Activated CD4-positive, alpha-beta T cell treated with anti-CD3 and anti-CD28 coated beads for 24 hours (primary cell): ENCODE measurements at places on chromosomes 11 and 22.

- no peak for DNase-seq
These were observed 232.7 kb upstream of the B3GAT1 start for GRCh38 chr11:134644476-134645456.

- DNase-seq: no peak
These were observed 682.6 kb downstream of the KCNA4 start for GRCh38 chr11:29333993-29334775.

- no peak for DNase-seq
These were observed 44.9 kb downstream of the SCUBE1 start for GRCh38 chr22:43298062-43298801.

DNA sequence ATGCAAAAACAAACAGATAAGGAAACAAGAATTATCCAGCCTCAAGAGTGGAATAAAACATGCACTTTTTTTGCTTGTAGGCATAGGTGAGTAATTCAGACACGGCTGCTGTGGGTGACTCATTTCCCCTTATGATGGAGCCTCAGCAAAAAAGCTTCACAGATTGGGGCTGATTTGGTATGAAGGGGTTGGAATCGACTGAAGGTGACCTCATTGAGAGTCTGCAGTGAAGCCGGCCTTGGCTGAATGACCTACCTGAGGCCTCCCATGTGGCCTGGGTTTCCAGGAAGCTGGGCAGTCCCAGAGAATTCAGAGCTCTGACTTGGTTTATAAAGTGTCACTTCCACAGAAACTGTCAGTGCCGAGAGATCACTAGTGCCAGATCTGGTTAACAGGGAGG lies 34.2 kb upstream of the VPREB1 start:
- DNase-seq: peak; percentile 46

DNA sequence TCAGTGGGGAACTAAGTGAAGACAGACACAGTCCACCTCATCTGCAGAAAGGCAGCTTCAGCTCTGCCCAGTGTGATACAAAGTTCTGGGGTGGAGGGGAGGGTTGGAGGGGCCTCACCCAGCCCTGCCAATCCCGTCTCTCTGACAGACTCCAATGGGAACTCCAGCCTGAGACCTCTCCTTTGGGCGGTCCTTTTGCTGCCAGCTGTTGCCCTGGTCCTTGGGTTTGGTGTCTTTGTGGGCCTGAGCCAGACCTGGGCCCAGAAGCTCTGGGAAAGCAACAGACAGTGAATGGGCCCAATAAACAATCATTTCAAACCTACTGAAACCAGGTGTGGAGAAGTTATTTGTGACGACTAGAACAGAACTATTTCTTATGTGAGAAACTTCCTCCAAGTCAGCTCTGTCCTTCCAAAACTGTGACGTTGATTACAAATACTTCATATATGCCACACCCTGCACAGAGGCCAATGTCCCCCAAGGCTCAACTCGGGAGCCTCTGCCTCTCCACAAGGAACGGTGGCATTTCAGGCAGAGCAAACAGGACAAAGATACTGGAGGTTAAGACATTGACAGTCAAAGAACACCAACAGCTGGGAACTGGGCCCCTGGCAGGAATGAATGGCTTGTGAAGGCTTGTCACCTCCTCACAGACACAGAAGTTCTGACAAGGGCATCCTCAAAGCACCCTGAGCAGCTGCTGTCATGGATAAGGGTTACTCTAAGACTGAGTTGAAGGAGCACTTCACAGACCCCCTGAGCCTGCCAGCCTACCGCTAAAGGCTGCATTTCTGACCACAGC lies 8.2 kb downstream of the ZP1 start:
- no peak for DNase-seq

- DNase-seq: no peak
These were observed 3.6 kb upstream of the UBXN1 start for GRCh38 chr11:62682518-62682917.

DNA sequence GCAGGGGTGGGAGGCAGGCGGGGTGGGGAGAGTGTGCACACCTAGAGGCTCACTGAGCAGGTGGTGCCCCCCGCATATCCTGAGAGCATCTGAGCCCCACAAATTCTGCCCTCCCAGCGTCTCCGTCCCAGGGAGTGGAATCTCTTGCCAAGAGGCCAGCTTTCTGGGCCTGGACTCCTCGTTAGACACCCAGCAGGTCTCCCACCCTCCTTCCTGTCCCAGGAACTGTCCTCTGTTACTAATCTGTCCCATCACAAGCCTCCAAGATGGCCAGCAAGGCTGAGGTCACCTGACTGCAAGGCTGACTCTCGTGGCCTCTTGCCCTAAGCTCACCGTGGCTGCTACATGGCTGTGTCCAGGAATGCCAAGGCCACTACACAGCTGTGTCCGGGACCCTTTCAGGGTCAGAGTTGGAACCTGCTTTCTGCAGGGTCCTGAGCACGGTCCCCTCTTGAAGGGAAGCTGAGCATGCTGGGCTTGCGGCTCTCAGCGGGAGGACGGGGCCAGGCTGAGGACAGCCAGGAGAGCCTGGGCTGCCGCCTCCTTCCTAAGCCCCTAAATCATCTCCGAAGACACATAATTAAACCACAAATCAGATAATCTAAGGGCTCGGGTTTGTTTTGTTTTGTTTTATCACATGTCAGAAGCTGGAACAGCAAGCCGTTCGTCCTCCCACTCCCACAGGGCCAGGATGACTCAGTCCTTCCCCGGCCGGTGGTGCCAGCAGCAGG lies 1327.3 kb downstream of the TBC1D22A start:
- no peak for DNase-seq

- no peak for DNase-seq
These were observed 35.1 kb downstream of the RPL3 start for GRCh38 chr22:39284142-39284980.

GRCh38 chr11:2700415-2701211 lies 819 bp upstream of the KCNQ1OT1 start:
- no peak for DNase-seq

DNA sequence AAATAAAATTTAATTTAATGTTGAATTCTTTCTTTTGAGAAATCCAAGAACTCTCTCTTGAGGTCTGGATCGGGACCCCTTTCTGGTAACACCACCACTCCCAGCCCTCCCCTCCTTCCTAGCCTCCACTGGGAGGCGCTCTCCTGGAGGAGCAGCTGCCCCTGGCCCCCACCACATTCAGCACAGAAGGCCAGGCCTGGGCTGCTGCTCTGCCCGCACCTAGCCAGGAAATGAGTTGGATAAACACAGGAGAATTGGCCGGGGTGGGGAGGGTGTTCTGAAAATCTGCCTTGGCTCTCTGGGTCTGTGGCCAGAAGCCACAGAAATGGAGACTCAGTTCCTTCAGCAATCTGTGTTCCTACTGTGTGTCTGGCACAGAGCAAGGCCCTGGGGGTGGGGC lies 31.2 kb downstream of the C22orf42 start:
- DNase-seq: no peak

GRCh38 chr11:20438637-20439036 lies 51.1 kb downstream of the PRMT3 start:
- no peak for DNase-seq

DNA sequence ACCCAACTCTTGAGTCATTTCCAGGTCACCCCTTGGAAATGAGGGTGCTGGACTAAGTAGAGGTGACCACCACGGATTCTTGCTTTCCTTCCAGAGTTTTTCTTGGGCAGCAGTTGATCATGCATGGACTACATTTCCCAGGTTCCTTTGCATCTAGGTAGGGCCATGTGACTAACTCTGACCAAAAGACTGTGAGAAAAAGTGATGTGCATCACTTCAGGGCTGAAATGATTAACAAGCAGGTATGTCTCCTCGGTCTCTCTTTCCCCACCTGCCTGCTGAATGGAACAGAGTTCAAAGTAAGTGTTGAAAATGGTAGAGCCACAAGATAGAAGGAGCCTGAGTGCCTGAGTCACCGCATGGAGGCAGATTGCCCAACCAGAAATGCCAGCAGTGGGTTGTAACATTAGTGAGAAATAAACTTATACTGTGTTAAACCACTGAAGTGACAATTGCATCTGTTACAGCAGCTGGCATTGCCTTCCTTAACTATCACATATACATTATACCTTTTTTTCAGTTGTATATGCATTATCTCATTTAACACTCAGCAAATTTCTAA lies 113.5 kb downstream of the MN1 start:
- DNase-seq: no peak

DNA sequence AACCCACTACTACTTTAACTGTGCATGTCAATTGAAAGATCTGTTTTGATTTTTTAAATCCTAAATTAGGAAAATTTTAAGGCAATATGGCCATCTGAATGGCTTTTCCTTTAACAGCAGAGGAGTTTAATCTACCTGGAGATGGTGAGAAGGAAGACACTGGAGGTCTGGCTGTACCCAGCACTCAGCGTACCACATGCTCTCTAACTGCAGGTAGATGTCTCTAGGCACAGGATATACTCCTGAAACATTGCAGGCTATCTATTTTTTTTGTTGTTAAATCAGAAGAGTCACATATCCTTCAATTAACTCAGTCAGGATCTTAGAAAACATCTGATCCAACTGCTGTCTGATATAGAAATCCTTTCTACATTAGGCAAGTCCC lies 17.3 kb upstream of the CASTOR1 start:
- no peak for DNase-seq

GRCh38 chr11:843818-844692 lies 1.4 kb downstream of the TSPAN4 start:
- DNase-seq: no peak

DNA sequence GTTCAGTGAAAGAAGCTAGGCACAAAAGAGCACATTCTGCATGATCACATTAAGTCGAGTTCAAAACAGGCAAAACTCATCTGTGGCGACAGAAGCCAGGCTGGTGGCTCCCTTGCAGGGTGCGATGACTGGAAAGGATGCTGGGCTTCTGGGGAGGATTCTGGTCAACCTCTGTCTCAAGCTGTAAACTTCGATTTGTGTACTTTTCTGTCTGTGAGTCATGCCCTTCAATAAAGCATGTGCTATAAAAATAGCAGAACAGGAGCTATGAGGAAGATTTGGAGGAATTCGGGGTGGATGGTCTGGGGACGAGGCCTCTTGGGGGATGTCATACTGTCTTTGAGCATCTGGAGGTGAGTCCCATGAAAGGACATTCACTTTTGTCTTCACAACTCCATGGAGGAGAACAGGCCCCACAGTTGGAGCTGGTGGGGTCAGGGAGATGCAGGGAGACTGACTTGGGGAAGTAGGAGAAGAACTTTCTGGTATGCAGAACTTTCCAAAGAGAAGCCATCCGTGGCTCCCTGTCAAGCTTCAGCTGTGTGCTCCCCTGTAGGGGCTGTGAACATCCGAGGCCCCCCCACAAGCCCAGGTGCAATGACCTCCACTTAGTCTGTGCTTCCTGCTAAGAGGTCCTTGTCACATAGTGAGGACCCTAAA lies 77.8 kb upstream of the LINC01488 start:
- no peak for DNase-seq
